ENCODE measurements at places on chromosomes 12 and 14.
A peak's percentile ranks its signal among the peaks of the same experiment; 100 is the strongest.

DNA sequence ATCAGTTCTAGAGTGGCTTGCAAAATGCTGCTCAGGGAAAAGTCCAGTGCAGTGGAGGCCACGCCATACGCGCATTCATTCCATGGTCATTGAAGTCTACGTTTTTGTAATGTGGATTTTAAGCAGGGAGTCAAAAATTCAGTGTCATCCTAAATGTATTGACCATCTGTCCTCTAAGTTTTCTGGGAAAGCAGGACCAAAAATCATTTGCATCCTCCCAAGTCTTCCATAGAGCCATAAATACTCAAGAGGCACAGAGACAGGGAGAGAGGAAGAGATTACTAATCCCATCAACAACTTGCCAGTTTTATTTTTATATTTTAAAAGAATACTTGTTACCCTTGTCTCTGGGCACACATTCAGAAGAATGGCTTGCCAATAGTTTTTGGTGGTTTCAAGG lies 36.9 kb downstream of the RHOJ start:
- no peak for DNase-seq

- no peak for DNase-seq
Measured at GRCh38 chr12:57475271-57476161, 4.2 kb downstream of the ARHGAP9 start.

- DNase-seq, result no peak
Measured at GRCh38 chr12:24739106-24739779, 209.7 kb downstream of the BCAT1 start.

- DNase-seq, result no peak
Measured at GRCh38 chr14:38080696-38081095, 127.0 kb upstream of the SSTR1 start.

- DNase-seq, result no peak
Measured at GRCh38 chr14:91315844-91316267, 71.4 kb upstream of the GPR68 start.

- DNase-seq, result no peak
Measured at GRCh38 chr12:40225337-40225983, 663 bp downstream of the LRRK2 start.

DNA sequence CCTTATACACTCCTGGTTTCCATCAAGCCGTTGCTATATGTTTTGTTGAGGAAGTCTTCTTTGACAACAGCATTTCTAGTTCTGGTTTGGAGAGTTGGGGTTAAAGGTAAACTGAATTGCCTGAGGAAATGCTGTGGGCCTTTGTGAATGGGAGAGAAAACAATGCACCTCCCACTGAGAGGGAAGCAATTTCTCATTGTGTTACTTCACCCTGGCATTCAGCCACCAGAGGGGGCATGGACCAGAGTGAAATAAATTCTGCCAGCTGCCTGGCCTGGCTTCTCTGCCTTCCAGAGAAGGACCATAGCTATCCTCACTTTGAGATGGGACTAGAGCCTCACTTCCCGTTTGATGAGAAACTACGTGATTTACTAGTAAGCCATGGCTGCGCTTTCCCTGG lies 475.3 kb downstream of the EGLN3 start:
- peak; percentile 44 for DNase-seq

DNA sequence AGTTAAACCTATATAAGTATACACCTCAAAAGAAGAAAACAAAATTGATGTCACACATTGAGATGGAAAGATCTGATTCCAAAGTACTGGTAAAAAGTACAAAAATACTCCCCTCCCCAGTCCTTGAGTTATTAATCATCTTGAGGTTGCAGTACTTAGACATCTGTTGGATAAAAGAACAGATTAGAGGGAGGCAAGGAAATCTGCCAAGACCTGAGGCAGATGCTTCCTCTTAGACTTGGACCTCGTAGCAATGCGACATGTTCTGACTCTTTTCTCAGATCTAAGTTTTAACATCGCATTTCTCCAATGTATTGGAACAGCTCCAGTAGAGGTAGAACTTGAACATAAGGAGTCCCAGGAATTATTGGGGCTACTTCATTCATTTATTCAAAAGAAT lies 187.9 kb upstream of the GRIN2B start:
- DNase-seq, result no peak
